Stimulated activated CD8-positive, alpha-beta memory T cell treated with anti-CD3 and anti-CD28 coated beads, Interleukin-4, amount 100 ng/mL, for 1 hour (primary cell): ENCODE measurements at places on chromosomes 12 and 14.

GRCh38 chr12:116996093-116996492, 85.3 kb downstream of the FBXW8 start:
- DNase-seq = no peak

DNA sequence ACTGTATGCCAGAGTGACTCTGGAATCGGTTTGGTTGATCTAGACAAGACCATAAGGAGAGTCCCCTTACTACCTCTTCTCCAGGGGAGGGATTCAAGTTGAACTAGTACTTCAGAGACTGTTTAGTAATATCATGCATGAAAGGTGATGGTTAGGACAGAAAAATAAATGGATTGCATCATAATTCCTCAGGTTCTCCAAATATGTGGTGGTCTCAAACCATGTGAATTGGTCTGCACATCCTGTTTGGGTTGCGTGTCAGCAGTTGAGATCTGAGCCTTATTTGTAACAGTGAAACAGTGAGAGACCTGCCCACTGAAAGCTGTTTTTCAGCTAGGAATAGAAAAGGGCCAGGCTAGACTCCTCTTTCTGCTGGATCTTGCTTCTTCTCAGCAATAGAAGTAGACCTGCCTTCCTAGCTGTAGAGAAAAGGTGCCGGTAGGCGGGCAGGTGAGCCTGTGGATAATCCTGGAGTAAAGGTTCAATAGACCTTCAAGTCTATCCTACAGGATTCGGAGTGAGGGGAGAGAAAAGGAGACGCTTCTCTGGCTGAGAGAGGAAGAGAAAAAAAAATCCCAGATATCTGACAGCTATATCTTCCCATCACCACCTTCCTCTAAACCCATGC, 258.5 kb upstream of the E2F7 start:
- DNase-seq = no peak

- no peak for DNase-seq
These were observed 5.3 kb upstream of the HIF1A start for GRCh38 chr14:61690039-61690438.

GRCh38 chr14:70897464-70897863, 9.8 kb upstream of the PCNX1 start:
- no peak for DNase-seq

- DNase-seq = no peak
These were observed 40.7 kb downstream of the ELK3 start for GRCh38 chr12:96234591-96235483.

GRCh38 chr14:65071544-65071943, 30.8 kb downstream of the MAX start:
- DNase-seq = no peak

- no peak for DNase-seq
These were observed 157.2 kb upstream of the TMPO start for GRCh38 chr12:98358144-98358543.

- no peak for DNase-seq
These were observed 4.9 kb downstream of the KRT73 start for GRCh38 chr12:52613384-52614030.

GRCh38 chr14:38197784-38198335, 9.8 kb upstream of the SSTR1 start:
- no peak for DNase-seq

GRCh38 chr12:11734580-11735180, 85.2 kb downstream of the ETV6 start:
- no peak for DNase-seq

GRCh38 chr12:89098441-89099112, 253.7 kb downstream of the DUSP6 start:
- no peak for DNase-seq

DNA sequence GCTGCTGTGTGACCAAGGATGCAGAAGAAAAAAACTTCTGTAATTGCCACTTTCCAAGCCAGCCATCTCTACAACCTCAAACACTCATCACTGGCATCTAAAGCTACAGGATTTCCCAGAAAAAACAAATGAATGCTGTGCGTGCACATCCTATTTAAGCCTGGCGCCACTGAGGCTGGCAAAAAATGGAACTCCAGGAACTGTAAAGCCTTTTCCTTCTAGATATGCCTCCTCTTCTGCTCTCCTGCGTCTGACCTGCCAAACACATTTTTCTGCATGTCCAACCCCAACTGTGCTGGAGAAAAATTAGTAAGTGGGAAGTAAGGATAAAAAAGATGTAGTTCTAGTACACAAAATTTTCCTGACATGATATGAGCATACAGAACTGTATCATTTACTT, 184.9 kb downstream of the ITPR2 start:
- DNase-seq = no peak

GRCh38 chr14:104709387-104710039, 14.5 kb upstream of the ADSS1 start:
- no peak for DNase-seq

- DNase-seq = no peak
These were observed 124.8 kb downstream of the GLT1D1 start for GRCh38 chr12:128978067-128978466.

- DNase-seq = no peak
These were observed 34.9 kb downstream of the PALS1 start for GRCh38 chr14:67276131-67276530.

DNA sequence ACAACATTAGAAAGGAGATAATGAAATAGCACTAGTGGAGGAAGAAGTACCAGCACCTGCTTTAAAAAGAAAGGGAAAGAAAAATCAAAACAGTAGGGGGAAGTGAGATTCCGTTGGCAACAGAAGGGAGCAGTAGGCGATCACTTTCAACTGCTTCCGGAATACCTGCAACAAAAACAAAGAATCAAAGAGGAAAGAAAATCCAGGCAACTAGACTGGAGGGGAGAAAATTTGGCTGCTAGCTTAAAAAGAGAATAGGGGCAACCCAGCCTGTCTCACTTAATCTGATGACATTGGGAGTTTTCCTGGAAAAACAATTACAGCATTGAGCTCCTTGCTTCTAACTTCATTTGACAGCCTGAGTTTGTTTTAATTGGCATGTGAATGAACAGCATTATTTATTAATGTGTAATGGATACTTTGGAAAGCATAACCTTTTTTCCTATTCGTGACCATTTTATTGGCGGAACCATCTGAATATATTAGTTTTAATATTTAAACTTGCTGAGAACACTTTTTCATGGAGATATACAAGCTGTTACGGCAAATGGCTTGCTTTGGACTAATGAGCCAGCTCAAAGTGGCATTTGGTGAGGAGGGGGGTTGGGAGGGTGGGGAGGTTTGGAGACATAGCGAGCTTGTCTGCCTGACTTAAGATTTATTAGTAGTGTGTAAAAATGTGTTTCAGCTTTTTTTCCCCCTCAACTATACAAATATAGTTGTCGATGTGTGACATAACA, 2.5 kb upstream of the DACT1 start:
- DNase-seq = no peak

DNA sequence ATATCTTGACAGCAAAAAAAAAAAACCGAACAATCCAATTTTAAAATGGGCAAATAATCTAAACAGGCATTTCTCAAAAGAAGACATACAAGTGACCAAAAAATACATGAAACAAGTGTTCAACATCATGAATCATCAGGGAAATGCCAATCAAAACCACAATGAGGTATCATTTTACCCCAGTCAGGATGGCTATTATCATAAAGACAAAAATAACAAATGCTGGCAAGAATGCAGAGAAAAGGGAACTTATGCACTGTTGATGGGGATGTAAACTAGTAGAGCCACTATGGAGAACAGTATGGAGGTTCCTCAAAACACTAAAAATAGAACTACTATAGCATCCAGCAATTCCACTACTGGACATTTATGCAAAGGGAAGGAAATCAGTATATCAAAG, 448.2 kb downstream of the RGS6 start:
- DNase-seq = no peak

DNA sequence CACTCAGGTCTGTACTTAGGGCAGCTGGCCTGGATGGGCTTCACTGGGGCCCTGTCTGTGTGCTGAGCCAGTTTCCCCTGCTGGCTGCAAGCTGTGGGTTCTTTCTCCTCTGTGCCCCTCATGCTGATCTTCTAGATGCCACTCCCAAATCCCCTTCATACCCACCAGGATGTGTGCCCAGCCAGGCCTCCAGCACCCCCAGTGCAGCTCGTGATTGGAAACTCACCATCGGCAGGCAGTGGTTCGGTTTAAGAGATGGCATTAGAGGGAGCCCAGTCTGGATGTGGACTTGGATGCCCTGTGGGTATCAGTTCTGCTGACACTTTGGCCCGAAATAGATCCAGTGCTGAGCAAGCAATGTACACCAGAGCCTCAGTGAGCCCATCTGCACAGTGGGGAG, 5.9 kb downstream of the TCL1B start:
- no peak for DNase-seq
